ENCODE measurements at places on chromosomes 12 and 14.

GRCh38 chr12:4918950-4919660, 9.4 kb downstream of the KCNA1 start:
- no peak for DNase-seq

GRCh38 chr12:57895389-57896114, 45.8 kb upstream of the ATP23 start:
- DNase-seq, result no peak

DNA sequence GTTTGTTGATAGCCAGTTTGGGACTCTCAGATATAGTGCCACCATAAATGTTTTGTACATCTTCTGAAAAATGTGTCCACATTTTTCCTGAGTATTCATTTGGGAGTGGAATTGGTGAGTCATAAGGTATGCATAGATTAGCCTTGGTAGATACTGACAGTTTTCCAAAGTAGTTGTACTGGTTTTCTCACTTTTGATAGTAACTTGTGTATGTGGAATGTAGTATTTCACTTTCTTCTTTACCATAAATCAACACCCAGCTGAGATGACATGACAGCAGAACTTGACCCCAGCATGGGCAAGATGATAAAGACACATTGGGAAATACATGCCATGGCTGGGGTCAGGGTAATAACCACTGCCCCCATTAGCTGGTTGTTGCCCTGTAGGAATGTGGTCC, 5.4 kb downstream of the FBXW8 start:
- no peak for DNase-seq

DNA sequence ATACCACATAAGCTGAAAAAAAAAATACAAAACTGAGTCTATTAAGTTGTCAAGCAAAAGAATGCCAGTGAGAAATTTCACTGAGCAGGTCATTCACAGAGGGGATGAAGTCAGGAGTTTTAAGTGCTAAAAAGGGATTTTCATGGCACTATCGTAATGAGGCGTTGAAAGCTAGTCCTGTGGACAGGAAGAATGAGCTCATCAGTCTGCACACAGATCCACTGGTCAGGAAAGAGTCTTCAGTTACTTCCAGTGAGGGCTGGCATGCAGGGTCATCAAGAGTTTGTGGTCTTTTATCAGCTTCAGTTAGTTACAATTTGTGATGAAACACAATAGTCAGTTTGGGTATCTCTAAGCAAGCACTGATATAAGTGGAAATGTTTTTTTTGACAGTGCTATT, 88.1 kb upstream of the WSCD2 start:
- no peak for DNase-seq

DNA sequence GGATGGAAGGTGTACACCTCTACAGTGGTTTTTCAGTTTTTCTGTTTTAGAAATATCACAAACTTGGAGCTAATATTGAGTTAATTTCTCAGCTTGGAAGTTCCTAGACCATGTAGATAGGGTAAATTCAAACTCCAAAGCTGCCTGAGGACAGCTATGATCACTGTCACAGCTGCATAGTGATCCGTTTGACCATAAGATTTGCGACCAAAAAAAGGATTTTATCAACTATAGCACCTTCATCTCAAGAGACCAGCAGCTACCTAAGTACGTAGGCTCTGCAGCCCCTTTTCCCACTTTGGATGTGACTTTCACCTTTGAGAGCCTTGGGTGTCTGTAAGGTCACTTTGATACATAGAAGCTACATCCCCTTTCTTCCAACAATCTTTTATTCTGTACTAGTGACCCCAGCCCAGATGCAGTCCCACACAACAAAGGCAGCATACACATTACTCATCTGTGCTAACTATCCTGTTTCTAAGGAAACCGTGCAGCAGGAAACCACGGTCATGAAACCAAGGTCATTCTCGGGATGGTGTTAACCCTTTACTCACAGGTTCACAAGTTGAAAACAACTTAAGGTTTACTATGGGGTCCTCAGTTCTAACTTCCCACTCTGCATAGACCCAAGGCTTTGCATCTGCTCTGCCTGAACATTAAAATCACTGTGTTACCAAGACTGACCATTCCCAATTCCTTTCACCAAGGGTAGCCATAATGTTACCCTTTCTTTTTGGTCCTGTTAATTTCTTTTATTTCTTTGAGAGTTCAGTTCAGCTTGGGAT, 75.4 kb downstream of the IFT81 start:
- DNase-seq, result no peak

DNA sequence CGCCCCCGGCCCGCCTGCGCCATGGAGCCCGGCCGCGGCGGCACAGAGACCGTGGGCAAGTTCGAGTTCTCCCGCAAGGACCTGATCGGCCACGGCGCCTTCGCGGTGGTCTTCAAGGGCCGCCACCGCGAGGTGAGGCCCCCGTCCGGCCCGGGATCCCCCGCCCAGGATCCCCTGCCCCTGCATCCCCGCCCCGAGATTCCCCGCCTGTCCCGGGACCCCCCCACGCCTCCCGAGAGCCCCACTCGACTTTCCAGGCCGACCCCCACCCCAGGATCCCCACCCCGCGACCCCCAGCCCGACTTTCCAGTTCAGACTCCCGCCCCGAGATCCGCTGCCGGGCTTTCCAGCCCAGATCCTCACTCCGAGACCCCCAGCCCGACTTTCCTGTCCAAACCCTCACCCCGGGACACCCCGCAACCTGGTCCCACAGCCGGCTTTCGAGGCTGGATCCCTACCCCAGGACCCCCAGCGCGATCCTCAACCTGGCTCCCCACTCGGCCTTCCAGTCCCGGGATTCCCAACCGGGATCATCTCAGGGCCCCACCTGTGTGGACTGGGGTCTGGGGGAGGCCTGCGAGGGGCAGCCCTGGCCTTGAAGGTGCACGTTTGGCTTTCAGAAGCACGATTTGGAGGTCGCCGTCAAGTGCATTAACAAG, 688 bp downstream of the ULK1 start:
- no peak for DNase-seq

GRCh38 chr12:49626169-49626835, 2.9 kb downstream of the PRPF40B start:
- peak; percentile 10 for DNase-seq

DNA sequence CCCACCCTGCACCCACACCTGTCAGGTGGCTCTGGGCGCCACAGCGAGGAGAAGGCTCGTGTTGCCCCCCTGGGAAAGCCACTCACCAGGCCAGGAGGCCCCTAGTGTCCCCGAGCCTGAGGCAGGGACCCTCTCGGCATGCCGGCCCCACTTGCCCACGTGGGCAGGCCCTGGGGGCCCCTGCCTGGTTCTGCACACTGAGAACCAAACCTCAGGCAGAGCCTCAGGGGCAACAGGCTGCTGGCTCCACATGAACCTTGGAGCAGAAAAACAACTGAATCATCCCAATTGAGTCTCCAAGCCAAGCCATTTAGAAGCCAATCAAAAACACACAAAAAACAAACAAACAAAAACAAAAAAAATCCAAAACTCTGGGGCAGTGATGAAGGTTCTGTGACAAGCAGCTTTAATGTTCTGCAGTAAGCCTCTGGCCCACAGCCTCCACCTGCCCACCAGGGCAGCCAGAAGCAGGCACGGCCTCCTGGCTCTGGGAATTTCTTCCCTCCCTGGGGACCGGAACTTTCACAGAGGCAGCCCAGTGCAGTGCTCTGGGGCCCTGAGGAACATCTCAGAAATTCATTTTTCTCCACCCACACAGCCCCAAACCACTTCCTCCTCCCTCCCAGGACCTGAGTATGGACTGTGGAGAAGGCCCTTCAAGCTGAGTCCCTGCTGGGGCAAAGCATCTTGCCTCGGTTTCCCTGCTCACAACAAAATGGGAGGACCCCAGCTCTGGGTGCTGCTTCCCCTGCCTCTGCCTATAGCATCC, 90.2 kb downstream of the CHGA start:
- peak; percentile 21 for DNase-seq

- no peak for DNase-seq
Observed at GRCh38 chr12:3641428-3642018, 111.4 kb downstream of the CRACR2A start.

GRCh38 chr12:85281636-85282312, 1.8 kb downstream of the ALX1 start:
- DNase-seq, result no peak

Measured in Kasumi-1 (cell line).